ENCODE measurements at places on chromosomes 1 and 21. TPM values are rescaled to one million over a fixed set of nuclear protein-coding genes. Genes with fewer than 3 reads are reported as not detected.
A peak's percentile ranks its signal among the peaks of the same experiment; 100 is the strongest.

- H3K27ac ChIP-seq = no peak overlapping the region
- no peak for DNase-seq
- no peak overlapping the region for H3K4me3 ChIP-seq
- peaks cover 8% of the 10 kb centered on the region for H3K36me3 ChIP-seq
- H3K27me3 ChIP-seq = no peaks in the 10 kb centered on the region
These were observed 90.8 kb downstream of the PLXNA2 start for GRCh38 chr1:208153386-208153785.

Gene FCRL1
- 0.06 TPM for total RNA-seq

DNA sequence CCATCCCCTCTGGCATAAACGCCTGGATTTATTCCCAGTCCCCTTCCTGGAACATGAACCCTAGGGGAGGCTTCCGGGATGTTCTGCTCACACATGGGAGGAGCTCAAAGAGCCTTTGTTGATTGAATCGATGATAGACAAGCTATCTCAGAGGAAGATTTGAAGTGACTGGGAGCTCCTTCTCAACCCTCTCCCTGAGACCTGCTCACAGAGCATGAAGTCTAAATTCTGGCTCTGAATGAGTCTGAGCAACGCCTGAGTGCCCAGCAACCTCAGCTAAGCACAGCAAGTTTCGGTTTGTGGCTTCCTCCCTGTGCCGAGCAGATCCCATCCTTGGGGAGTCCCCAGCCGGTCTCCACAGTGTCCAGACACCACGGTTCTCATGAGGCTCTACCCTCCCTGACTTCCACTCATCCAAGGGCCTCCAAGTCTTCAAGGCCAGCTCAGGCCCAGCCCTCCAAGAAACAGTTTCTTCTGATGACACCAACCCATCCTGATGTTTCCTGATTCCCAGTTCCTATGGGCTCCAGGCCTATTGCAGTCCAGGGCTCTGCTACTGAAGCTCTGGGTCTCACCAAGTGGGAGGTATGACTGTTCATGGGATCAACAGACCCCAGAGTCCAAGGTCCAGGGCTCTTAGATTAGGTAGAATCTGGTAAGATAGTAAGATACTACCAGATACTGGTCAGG is 190.8 kb downstream of the DYRK1A start:
- DNase-seq = no peak
- H3K4me1 ChIP-seq = peaks cover 8% of the 10 kb centered on the region
- H3K4me3 ChIP-seq = no peak overlapping the region
- H3K27ac ChIP-seq = no peak overlapping the region
- H3K36me3 ChIP-seq = no peaks in the 10 kb centered on the region

DNA sequence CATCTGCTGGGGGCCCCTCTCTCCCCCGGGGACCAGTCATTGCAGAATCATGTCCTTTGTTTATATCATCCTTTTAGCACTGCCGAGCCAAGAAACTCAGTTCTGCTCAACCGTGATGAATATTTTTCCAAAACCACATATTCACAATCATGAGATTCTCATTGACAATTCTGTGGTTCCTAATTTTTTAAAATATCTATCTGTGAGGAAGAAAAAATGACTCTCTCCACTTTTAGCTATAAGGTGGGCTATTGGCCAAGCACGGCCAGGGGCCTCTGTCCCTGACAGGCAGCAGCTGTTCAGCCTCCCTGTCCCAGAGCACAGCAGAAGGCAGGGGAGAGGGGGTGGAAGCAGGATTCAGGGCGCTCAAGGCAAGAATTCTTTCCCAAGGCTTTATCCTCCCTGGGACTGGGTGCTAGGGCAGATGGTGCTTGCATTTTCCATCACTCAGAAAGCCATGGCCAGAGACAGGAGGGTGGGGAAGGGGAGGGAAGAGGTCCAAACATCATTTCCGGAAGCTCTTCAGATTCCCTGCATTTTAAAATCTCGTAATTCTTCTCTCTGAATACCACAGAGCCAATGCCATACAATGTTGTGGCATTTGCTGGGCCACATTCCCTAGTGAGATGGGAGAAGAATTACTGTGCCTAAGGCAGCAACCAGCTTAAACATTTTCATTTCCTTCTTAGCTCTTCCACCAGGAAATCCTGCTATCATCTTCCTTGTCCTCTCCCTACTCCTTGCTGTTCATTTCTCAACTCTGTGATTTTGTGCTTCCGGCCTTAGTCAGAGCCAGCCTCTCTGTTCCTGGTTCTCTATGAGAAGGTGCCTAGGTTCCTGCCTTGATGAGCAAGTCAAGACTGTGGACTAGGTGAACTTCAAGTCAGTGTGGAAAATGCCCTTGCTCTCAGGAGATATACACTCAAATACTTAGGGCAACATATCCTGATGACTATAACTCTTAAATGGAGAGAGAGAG is 60.3 kb downstream of the KCNJ6 start:
- H3K27ac ChIP-seq = peak overlapping the region; percentile 21
- no peaks in the 10 kb centered on the region for H3K36me3 ChIP-seq
- DNase-seq = no peak
- peaks cover 5% of the 10 kb centered on the region for H3K4me1 ChIP-seq

- peak; percentile 70 for DNase-seq
- H3K27ac ChIP-seq = peak overlapping the region; percentile 64
- H3K36me3 ChIP-seq = no peaks in the 10 kb centered on the region
- H3K4me3 ChIP-seq = no peak overlapping the region
- H3K4me1 ChIP-seq = peaks cover 26% of the 10 kb centered on the region
These were observed 10.7 kb downstream of the FMOD start for GRCh38 chr1:203340112-203340790.

DNA sequence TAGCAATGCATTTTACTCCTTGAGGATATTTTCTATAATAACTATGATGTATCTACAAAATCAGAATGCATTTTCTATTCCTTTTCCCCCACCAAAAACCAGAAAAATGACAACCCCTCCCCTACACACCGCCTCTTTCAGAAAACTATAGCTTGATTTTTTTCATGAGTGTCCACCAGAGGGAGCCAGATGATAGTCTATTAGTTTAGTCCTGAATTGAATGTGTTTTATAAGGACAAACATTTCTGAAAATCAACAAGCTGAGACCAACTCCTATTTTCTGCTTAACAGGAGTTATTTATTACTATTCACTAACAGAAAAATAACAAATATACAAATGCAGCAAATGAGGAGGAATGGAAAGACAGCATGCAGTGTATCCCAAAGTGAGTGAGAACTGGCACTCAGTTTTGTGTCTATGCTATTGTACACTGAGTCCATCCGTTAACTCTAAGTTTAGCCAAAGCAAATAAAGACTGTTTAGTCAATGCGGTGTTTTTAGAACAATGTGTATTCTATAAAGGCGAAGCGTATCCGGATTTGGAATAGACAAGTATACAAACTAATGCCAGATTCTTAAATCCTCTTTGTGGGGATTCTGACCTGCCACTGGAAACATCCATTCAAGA is 182.6 kb downstream of the VAV3 start:
- no peaks in the 10 kb centered on the region for H3K4me1 ChIP-seq
- peak; percentile 62 for DNase-seq
- H3K27me3 ChIP-seq = no peaks in the 10 kb centered on the region
- H3K4me3 ChIP-seq = no peak overlapping the region

Gene SYCP1
- not detected for total RNA-seq

DNA sequence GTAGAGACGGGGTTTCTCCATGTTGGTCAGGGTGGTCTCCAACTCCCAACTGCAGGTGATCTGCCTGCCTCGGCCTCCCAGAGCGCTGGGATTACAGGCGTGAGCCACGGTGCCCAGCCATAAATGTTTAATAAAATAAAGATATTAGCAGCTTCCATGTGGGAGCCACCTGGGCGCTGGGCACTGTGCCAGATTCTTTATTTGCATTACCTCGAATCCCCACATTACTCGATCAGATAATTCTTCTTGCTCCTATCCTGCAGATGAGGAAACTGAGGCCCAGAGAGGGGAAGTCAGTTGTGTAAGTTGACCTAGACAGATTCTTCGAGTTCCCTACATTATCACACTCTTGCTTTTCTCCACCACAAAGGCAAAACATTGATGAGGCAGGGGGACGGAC is 24.9 kb upstream of the TENT5B start:
- no peak for DNase-seq
- H3K4me3 ChIP-seq = no peak overlapping the region
- H3K4me1 ChIP-seq = no peaks in the 10 kb centered on the region
- H3K27me3 ChIP-seq = no peaks in the 10 kb centered on the region
- H3K36me3 ChIP-seq = no peaks in the 10 kb centered on the region
- H3K27ac ChIP-seq = no peak overlapping the region

Gene ACTN2
- total RNA-seq = 6.1 TPM

All from spinal cord (tissue), 10 donors.